Lung (tissue), 17 donors: ENCODE measurements at places on chromosomes 16 and 17.

GRCh38 chr17:78138204-78139060 lies 7.8 kb upstream of the C17orf99 start:
- DNase-seq: no peak

DNA sequence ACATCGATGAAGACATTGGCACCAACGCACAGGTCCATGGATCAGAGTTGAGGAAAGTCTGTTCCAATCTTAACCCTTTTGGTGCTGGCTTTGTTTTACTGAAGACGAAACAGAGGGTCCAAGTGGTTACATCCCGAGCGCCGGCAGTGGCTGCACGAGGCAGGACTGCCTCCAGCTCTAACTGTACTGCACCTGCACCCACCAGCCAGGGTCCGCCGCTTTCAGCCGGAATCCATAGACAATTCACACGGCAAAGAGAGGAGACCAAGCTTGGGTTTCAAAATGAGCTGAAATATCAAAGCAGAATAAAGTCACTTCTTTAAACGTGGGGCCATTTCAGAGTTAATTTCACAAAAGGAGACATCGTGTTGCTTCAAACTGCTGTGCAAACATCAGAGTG lies 21.2 kb upstream of the ZC3H18 start:
- DNase-seq: no peak

DNA sequence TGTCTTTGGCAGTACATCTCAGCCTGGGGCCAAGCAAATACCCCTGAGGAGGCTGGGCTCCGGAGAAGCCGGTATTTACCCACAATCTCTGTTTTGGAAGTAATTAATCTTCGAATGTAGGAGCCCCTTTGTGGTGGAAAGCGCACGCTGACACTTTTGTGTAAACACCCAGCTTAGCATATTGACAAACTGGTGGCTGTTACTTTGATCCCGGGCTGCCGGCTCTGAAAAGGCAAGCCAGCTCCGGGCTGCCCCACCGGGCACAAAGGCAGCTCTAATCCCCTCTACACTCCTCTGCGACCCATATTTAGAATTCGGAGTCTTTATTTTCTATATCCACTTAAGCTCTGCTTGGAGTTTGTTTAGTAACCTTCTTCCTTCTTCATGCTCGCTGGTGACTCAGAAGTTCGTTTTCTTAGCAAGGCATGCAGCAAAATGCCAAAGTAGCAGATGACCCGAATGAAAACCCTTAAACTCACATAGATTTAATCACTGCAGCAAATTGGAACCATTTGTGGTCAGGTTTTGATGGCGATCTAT lies 144.0 kb upstream of the IRX3 start:
- peak; percentile 26 for DNase-seq

- no peak for DNase-seq
Measured at GRCh38 chr16:3135126-3135715, 392 bp downstream of the ZNF213 start.

GRCh38 chr17:83177611-83178532 lies 98.5 kb downstream of the METRNL start:
- DNase-seq: no peak

- DNase-seq: no peak
Measured at GRCh38 chr16:85718153-85718477, 29.4 kb upstream of the GINS2 start.

DNA sequence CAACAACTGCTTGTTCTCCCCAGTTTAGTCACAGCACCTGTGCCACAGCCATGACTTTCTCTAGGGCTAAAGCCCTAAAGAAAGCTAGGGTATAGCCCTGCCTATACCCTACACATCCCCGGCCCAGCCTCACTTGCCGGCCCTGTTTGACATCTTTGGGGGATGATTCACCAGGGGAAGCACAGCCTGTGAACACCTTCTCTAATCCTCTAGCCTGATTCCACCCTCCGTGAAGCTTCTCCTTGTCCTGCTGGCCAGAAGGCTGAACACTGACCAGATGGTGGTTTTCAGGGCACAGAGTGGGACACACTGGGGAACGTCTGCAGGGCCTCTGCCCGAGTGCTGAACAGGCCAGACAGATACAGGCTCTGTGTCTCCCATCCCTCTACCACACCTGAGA lies 6.0 kb downstream of the CLEC16A start:
- DNase-seq: no peak
